ENCODE measurements at places on chromosomes 13 and 19.

DNA sequence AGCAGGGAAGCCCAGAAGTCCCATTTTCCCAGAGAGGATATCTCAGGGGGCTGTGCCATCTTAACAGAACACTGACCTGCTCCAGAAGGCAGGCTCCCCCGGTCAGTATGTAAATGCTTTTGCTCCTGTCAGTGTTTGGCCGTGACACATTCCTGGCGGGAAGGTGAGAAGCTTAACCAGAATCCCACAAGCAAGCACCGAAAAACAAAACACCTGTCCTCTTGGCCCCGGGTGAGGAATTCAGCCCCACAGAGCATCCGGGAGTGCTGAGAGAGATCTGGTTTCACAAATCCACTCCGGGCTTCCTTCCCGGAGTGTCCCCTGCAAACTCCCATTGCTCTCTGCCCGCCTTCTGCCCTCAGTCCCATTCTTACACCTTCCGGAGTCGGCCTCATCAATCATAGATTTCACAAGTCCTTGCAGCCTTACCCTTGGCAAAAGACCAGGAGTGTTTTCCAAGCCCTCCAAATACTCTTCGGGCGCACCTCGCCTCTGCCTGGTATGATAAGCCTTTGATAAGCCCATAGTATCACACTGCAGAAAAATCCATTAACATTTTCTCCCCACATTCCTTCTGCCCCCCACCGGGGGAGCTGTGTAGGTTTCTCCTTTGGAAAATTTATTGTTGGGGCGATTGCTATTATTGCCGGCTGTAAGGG, 12.2 kb downstream of the TPM4 start:
- no peak for DNase-seq

GRCh38 chr13:113669231-113669754, 2.3 kb downstream of the GRK1 start:
- DNase-seq, result no peak

GRCh38 chr19:39145180-39145953, 19.8 kb downstream of the PAK4 start:
- DNase-seq, result no peak

DNA sequence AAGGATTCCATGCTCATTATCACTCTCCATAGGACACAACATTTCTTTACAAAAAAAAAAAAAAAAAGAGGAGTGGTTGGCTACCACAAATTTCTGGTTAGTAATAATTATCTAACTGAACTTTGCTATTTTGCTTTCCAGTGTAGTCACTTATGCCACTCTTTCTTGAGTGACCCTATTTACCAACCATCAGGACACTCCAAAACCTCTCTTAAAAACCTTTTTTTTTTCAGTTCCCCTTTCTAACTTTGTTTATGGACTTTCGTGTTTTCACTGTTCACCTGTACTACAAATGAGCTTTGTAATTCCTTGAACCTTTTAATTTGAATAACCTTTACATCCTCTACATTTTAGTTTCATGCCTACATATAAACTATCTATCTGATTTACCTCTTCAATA, 686.5 kb upstream of the PCDH9 start:
- no peak for DNase-seq

DNA sequence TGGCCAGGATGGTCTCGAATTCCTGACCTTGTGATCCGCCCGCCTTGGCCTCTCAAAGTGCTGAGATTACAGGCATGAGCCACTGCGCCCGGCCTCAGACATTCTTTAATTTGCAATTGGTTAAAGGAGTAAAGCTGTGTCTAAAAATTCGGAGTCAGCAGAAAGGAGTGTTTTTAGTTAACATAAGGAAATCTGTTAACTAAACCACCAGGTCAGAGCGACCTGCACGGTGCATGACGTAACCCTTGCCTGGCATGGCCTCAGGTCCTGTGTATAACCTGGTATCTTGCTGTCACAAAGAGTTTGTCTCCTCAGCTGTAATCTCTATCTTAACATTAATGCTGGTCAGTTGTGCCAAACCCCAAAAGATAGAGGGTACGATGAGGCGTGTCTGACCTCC, 9.5 kb upstream of the KLK12 start:
- no peak for DNase-seq

DNA sequence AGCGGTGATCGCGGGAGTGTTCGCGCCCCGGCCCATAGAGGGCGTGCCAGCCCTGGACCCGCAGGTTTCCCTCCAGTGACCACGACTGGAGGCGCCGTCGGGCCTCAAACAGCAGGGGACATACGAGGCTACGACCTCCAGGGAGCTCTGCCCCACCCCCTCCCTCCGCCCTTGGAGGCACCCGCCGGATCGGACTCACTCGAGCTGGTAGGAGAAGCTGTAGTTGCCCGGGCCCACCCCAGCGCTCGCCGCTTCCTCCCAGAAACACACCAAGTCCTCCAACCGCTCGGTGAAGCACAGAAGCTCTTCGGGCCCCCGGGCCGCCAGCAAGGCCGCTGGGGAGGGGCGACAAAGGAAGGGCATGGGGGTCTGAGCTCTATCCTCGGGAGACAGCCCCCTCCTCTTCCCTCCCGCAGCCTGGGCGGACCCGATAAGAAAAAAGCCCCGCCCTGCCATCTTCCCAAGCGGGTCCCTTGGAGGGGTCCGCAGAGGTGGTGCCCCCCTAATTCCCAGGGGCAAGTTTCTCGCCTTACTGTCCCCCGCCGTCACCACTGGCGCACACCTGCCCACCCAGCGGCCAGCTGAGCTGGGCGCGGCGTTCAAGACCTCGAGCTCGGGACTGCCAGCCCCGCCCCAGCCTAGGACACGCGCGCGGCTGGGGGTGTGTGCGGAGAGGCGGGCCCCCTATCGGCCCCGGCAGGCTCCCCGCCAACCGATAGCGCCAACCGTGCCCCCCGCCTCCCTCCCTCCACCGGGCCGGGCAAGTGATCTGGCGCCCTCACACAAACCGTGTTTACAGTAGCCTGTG, 1.0 kb downstream of the EPOR start:
- DNase-seq, result peak; percentile 45

DNA sequence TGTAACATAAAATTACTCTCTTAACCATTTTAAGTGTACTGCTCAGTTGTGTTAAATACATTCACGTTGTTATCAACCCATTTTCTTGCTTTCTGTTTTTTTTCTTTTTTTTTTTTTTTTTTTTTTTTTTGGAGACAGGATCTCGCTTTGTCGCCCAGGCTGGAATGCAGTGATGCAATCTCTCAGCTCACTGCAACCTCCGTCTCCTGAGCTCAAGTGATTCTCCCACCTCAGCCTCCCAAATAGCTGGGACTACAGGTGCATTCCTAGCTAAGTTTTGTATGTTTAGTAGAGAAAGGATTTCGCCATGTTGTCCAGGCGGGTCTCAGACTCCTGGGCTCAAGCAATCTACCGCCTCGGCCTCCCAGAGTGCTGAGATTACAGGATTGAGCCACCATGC, 42.5 kb upstream of the C13orf42 start:
- DNase-seq, result no peak

DNA sequence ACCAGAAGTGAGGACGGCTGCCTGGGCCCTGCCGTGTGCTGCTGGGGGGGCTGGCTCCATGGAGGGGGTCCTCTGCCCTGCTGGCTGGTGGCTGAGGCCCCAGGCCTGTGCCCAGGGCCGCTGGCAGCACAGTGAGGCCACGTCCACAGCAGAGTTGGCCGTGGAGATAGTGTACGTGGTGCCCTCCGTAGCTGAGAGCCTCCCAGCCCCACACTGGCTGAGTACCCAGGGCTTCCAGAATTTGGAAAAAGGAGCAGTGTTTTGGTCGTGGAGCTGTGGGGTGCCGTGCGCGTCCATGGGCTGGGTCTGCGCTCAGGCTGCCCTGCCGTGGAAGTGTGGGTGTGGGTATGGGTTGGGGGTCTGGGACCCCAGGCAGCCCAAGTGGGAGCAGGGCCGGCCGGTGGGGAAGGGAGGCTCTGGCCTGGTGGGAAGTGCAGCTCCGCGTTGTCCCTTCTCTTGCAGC, 5.9 kb downstream of the PTBP1 start:
- no peak for DNase-seq

DNA sequence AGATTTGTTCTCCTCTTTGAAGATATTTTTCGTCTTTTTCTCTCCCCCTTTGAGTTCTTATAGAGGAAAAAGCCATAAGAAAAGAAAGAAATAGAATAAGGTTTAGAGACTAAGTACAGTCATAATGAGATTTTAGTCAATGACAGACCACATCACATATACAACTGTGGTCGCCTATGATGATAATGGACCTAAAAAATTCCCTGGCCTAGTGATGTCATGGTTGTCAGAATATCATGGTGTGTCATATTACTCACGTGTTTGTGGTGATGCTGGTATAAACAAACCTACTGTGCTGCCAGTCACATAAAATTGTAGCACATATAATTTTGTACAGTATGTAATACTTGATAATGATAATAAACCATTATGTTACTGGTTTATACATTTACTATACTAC, 1096.1 kb downstream of the OLFM4 start:
- DNase-seq, result no peak

DNA sequence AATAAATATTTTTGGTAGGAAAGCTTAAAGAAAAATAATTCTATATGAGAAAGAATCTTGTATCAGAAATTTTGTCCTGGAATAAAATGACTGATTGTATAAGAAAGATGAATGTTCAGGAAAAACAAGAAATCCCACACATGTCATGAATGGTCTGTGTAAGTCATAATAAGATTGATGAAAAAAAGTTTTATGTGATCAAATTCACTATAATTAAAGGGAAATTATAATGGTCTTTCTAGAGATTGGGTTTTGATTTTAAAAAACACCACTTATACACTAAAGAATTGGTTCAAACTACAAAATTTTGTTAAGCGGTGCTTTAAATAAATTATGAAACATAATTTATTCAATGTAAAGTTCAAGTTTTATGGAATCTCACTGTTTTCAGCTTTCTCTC, 7.2 kb upstream of the ZNF841 start:
- no peak for DNase-seq

DNA sequence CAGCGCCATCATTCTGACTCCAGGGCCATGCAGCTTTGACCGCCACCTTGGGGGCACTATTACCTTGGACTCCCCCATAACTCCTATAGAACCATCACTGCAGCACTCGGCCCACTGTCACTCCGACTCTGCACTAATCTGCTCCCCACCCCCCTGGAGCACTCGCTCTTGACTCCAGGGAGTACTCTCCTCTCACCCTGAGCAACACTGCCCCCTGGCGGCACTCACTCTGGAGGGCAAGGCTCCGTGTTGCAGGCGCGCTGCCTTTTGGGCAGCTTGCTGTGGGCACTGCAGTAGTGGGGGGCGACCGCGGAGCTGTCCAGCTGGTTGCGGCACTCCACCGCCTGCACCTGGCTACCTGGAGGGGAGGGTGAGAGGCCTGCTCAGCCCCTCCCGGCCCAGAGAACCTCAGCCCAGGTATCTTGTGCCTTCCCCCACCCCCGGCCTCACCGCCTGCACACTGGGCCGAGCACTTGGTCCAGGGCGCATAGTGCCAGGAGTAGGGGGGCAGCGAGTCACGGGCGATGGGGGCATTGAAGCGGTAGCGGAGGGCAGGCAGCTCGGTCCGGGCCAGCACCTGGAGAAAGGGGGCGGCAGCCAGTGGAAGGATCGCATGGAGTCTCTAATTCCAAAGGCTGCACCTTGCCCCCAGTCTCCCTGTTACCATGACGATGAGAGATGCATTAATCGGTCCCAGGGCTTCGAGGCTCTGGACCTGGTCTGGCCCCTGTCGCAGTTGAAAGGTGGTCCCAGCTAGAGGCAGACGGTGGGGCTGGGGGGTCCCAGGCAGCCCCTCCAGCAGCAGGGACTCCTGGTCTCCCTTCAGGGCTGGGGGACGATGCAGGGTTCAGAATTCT, 8.9 kb upstream of the MYO1F start:
- DNase-seq, result peak; percentile 31

DNA sequence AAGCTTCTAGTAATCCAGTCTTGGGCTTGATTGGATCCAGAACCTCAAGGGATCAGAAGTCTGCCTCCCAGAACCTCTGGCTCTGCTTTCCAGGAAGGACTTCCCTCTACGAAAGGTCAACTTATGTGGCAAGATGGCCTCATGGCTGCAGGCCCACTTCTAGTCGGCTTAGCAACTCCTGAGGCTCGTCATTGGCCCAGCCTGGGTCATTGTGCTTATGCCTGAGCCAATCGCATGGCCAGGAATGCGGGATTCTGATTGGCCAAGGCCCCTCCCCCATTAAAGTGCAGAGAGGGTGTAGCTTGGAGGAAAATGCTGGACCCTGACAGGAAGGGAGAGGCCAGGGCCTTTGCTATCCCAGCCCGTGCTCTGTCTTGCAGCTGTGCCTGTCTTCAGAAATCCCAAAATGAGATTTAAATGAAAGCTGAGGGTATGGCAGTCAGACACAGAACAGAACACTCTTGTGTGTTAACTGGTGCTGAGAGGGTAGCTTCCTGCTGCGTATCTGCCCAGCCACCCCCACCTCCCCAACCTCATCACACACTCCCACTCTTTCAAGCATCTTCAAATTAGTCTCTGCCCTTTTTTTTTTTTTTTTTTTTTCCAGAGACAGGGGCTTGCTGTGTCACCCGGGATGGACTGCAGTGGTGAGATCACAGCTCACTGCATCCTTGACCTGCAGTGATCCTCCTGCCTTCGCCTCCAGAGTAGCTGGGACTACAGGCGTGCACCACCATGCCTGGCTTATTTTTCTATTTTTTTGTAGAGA, 5.5 kb upstream of the CCNE1 start:
- DNase-seq, result no peak

DNA sequence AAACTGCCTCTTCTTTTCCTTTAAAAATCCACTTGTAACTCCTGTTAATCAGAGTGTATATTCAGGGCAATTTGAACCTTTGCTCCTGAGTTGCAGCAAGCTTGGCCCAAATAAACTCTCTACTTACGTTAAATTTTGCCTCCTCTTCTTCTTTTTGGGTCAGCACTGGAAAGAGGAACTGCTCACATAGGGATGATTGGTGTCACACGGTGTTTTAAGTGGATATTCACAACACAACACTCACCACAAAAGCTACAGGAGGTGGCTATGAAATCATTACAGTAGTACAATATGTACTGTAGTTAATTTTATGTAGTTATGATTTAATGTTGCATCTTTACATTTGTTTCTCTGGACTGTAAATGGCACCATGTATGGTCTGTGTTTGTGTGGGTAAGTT, 96.8 kb upstream of the DOCK9 start:
- no peak for DNase-seq

DNA sequence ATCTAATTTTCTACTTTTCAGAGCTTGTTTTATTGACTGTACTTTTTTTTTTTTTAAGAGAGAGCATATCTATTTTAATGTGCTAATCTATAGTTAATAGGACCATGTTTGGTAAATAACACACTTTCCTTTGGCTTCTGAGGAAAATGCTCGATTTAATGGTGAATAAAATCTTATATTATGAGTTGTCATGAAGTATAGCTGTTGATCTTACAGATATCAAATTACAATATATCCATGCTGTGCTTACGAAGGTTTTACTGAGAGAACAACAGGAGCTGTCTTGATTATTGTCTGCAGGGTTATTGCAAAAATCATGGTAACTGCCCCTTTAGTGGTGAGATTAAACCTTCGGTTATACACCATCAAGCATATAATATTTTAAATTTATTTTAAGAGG, 29.6 kb downstream of the URI1 start:
- no peak for DNase-seq

- DNase-seq, result peak; percentile 38
These were observed 62.9 kb downstream of the CHST8 start for GRCh38 chr19:33684538-33685232.

GRCh38 chr13:27450921-27451471, 632 bp upstream of the MTIF3 start:
- peak; percentile 5 for DNase-seq

All from NCI-H1105 treated with DMSO at 0.1 percent for 48 hours (cell line).